Spleen (tissue), 13 donors: ENCODE measurements at places on chromosomes 12 and 14. TPM values are rescaled to one million over a fixed set of nuclear protein-coding genes. Genes with fewer than 3 reads are reported as not detected.

DNA sequence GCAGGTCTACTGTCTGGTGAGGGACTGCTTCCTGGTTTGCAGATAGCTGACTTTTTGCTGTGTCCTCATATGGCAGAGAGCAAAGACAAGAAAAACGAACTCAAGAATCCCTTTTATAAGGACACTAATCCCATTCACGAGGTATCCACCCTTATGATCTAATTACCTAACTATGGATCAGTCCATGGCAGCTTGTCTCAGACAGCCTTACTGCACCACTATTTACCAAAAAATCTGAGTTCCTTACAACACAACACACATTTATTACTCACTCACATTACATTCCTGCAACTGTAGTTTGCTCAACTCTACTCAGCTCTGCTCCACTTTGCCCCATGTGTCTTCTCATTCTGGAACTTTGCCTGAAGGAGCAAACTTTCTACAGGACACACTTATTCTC is 10.1 kb upstream of the SLC6A15 start:
- no peak for DNase-seq

DNA sequence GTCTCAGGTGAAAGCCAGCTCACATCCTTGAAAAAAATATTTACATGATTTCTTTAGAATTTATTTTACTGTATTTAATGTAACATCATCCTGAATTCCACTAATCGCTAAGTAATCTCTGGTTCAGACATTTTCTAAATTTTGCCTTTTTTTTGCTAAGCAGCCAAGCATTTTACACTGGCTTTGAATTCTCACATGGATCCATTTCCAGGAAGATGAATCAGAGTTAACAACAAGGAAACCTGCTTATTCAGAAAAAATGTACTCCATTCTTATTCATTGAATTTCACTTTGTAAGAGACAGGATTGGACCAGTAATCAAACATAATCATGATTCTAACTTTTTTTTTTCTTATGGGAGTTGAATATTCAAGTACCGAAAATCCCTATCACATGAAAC is 1785.1 kb upstream of the FLRT2 start:
- no peak for DNase-seq

DNA sequence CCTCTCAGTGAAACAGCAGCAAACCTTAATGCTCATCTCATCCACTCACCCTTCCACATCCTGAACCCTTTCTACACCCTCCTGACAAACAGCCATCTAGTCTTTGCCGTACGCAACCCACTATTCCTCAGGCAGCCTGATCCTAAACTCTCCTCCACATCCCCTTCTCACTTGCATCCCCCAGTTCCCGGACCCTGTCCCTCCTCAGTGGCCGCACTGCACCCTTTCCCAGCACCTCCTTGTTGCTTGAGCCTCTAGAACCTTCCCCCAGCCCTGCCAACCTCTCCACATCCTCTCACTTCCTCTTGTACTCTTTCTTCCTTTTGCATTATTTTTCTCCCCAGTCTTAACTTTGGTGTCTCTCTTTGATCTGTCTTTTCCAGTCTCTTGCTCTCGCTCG is 42.9 kb downstream of the IQSEC3 start:
- no peak for DNase-seq

DNA sequence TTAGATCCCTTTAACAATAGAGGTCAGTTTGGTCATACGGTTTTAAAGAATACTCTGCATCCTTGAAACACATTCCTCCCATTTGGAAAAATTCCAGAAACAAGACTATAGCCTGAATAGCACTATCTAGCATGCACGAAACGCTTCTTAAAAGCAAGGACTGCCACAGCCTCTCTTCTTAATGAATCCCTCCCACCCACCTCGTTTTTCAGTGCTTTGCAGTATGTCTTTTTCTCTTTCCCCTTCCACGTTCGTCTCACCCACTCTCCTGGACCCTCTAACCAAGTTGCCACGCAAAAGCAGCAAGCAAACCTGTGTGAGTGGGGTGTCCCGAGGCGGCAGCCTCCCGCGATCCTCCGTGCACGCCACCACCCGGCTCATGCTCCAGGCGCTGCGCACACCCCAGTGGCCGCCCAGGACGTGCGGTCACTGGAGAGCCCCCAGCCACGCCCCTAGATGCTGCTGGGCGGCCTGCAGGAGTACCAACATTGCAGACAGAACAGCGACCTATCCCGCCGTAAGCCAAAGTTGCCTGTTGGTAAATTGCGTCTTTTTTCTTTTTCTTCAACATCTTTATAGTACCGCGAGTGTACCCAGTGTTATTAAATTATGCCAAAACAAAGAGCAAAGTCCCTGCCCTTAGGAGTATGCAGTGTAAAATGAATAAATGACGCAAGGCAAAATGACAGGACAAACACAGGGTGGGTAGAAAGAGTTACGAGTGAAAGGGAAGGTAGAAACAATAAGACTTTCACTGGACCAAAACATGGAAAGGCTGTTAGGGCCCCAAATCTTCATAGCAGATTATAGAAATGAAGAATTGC is at the start of gene SLC38A4:
Gene SLC38A4, minus strand, starts transcription at position 407 of the 824 bp plus-strand sequence. CDS start 32,926 bp downstream, outside the sequence.
- no peak for DNase-seq

DNA sequence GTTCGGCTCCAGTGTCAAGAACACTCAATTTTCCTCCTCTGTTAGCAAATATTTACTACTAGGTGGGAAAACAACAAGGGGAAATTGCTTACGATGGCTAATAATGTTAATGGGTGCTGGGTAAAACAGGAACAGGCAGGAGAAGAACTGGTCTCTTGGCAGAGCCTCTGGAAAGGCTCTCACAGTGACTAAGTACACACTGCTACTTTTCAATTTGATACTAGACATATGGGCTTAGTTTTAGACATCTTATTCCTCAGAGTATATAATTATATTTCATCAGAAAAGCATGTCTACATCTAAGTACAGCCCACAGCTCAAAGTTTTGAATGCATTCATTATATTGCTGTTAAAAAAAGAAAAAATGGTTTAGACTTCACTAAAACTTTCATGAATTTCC is 65.4 kb upstream of the SAV1 start:
- no peak for DNase-seq

DNA sequence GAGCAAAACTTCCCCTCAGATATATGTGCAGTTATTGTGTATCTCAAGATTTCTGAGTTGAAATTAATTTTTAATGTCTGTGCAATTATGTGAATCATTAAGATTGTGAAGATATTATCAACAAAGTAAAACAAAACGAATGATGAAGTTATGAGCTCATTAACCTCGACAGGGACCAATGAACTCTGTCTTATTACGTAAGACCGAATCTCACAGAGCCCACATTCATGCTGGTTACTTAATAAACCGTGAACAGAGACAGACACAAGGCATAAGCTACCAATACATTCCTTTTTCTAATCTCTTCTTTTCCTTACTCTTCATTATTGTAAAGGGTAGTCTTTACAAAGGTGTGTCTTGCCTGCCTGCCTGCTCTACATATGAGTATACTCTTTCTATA is 568.7 kb downstream of the RPS29 start:
- no peak for DNase-seq

DNA sequence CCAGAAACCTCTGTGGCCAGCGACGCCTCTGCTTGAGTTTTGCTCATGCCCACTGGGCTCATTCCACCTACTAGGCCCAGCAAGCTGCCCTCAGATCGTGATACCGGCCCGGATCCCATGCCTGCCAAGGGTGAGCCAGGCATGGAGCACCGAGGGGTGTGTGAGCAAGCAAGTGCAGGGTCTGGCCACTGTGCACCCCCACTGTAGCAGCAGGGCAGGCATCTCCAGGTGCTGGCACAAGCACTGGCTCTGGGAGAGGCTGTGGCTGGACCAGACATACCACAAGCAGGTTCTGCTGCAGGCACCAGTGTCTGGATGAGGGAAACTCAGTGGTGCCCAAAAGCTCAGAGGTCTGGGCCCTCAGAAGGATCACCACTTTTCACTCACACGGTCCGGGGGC is 20.6 kb downstream of the FAM186A start:
- peak; percentile 52 for DNase-seq

DNA sequence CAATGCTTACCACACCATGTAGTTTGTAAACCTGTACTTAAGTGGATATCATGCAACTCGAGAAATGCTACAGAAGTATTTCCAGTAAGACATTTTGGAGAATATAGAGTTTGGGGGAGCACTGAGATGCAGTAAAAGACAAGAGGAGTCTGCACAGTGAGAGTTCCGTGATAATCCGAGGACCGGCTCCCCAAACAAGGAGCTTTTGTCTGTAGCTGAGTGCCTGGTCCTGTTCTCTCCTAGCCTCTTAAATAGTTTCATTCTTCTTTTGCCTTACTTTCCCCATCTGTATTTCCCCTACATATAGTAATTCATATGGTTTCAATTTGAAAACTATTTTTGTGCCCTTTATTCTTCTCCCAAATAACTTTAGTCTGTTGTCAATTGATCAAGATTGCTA is 364.1 kb downstream of the EGLN3 start:
- no peak for DNase-seq

DNA sequence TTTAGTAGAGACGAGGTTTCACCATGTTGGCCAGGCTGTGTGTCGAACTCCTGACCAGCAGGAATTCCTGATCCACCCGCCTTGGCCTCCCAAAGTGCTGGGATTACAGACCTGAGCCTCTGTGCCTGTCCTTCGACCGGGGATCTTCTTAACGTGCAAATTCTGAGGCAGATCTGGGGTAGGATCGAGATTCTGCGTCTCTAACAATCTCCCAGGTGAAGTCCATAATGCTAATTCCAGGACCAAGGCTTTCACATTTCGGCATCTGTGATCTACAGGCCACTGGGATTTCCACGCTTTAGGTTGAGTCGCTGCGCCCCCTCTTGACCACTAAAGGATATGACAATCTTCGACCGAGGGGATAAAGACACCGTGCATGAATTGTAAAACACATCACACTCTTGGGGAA is 24.8 kb downstream of the FOS start:
- peak; percentile 87 for DNase-seq

- DNase-seq: no peak
Observed at GRCh38 chr14:67387195-67387594, 24.8 kb downstream of the PLEK2 start.

GRCh38 chr12:6827437-6827911 is 733 bp upstream of the P3H3 start:
- no peak for DNase-seq

DNA sequence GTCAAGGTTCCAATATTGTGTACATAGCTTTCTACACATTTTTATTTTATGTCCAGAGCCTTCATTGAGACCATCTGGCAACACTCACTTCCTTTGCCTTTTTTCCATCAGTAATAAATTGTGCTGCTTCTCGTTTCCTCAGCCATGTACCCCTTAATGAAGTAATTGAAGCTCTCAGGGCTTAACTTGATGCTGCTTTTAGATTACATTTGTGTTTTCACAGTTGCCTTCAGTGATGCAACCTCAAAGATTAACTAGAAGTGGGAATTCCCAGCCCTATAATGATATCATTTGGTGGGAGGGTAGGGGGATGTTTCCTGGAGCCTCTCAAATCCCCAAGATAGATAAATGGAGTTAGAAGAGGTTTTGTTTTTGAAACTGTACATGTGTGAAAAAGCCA is 80.2 kb upstream of the KRR1 start:
- no peak for DNase-seq

- DNase-seq: no peak
Observed at GRCh38 chr12:128810182-128811127, 13.3 kb downstream of the SLC15A4 start.

GRCh38 chr12:92063641-92064040 is 82.0 kb downstream of the BTG1 start:
- no peak for DNase-seq

GRCh38 chr12:23662966-23663365 is 286.5 kb downstream of the SOX5 start:
- no peak for DNase-seq

- DNase-seq: no peak
Observed at GRCh38 chr12:28782812-28783211, 366.3 kb upstream of the FAR2 start.

The PMCH gene
- 0.80 TPM for polyA plus RNA-seq

The PAPLN gene
- polyA plus RNA-seq: 24.4 TPM

The HOXC6 gene
- not detected for polyA plus RNA-seq

The CPNE6 gene
- polyA plus RNA-seq: not detected

The LMNTD1 gene
- not detected for polyA plus RNA-seq

The TAS2R50 gene
- 0.10 TPM for polyA plus RNA-seq

The GZMH gene
- 8.5 TPM for polyA plus RNA-seq

The HELB gene
- polyA plus RNA-seq: 2.0 TPM

The TDRD9 gene
- 3.1 TPM for polyA plus RNA-seq

The BBOF1 gene
- polyA plus RNA-seq: 1.6 TPM
